Occipital lobe (tissue), 3 donors: ENCODE measurements at places on chromosomes 5 and 9. TPM values are rescaled to one million over a fixed set of nuclear protein-coding genes. Genes with fewer than 3 reads are reported as not detected.

The ZNF354C gene
- 59.6 TPM for total RNA-seq

The SURF6 gene
- total RNA-seq, result 14.7 TPM

The PDE6A gene
- total RNA-seq, result not detected

- DNase-seq, result no peak
These were observed 267.8 kb downstream of the ARHGEF28 start for GRCh38 chr5:73893813-73894212.

GRCh38 chr5:169037466-169037865, 263.5 kb downstream of the SLIT3 start:
- no peak for DNase-seq

DNA sequence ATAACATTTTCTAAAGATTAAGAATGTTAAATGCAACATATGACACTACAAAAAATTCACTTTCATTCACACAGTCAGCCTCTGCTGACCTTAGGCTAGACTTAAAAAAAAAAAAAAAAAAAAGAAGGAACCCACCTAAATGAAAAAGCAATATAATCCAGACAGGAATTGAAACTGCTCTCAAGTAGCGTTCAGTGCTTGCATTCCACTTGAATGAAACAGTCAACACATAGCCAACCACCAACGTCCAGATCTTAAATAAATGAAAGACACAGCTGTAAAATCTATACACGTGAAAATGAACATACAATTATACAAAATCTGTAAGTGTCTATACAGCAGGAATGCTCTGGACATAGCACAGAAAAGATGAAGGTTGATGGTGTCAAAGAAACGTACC, 11.4 kb downstream of the TMEM245 start:
- DNase-seq, result no peak

DNA sequence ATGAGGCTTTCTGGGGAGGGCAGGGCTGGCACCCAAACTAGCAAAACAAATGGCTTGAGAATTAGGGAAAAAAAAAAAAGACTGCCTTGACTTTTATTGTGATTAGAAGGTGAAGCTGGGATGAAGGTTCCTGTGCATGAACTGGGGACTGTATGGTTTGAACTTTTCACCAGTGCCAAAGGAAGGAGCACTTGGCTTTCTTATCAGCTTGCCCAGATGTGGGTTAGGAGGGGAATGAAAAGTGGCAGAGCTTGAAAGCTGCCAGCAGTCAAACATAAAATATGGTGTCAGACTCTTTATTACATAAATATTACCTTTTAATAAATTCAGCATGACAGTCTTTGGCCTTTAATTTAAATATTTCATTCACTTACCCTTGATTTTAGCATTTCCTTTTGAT, 182.5 kb downstream of the PSAT1 start:
- DNase-seq, result no peak

DNA sequence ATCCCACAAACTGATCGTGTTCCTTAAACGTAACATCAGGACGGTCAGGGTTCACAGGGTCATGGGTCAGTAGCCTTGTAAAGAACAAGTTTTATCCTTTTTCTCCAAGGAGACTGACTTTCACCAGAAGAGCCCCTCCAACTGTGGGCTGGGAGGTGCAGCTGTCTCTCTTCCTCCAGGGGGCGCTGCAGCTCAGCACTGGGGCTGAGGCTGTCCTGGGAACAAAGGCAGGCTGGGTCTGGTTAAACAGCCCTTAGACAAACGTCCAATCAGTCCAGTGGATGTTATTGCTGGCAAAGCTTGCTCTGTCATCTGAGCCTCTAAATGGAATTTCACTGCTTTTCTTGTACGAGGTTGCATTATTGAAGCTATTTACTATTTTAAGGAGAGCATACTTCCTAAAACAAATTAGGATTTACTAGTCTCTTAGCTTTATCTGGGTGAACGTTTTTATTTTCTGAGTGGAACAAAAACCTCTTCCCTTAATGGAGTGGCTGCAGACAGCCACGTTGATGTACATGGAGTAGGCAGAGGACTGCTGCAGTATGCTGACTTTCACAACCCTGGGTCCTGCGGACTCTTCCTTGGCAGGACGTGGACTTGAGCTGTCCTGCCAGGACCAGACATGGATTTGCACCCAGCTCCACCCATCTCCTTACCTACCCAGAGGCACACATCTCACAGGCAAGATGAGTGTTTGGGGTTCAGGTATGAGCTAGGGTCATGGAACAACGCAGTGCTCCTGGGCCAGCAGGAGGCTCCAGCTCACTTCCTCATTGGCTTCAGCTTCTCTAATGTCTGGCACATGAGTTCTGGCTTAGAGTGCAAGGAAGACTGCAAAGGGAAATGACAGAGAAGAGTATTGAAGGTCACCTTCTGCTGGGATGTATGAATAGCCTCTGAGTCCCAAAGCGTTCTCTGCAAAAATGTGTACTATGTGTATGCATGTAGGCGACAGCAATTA, 7.8 kb downstream of the EXOSC2 start:
- DNase-seq, result peak; percentile 36

- DNase-seq, result no peak
These were observed 70.6 kb downstream of the ADAMTS2 start for GRCh38 chr5:179274321-179275315.

DNA sequence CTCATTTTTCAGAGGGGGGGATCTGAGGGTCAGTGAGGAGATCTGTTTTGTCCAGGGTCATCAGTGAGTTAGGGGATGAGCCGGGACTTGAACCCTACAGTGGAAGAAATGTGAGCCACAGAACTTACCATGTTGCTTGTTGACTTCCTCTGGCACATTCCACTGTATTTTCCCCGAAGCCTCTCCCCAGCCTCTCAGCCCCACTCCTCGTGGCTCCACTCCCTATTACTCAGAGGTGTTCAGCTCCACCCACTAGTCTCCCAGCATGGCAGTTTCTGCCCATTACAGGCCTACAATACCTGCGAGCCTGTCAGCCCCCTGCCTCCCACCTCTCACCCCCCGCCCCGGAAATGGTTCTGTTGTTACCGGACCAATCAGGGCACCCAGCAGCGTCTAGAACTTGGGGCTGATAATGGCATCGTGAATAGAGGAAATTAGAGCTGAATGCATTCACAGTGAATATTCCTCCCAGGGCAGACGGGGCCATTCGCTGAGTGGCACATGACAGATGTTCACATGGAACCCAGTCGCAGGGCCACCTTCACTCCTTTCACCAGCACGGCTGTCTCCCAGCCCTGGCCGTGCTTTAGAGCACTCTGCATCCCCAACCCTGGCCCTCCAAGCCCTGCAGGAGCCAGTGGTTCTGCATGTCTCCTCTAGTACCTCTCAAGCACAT, 81.6 kb downstream of the KCNIP1 start:
- DNase-seq, result no peak

GRCh38 chr5:9421884-9422283, 124.0 kb downstream of the SEMA5A start:
- DNase-seq, result no peak
